ENCODE measurements at places on chromosomes 12 and 14.

DNA sequence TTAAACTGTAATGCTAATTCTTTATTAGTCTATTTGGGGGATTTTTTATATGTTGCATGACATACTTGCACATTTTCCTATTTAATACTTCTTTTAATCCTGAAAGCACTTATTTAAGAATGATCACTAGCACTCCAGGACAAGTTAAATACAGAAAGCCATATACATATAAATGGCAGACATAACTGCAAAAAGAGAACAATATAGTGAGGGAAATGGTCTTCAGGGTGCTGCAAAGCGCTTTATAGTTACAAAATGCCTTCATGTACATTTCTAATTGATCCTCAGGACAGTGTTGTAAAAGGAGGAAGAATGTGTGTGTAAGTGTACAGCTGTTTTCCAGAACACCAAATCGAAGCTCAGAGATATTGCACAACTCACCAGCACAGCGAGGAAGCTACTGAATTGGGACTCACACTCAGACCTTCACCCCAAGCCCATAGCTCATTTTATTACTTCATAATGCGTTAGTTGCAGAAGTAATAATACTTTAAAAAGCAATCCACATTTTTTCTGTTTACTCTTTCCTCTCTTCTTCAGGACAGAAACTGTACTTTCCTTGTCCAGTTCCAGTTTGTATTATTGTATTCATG, 428.2 kb downstream of the RAD51B start:
- DNase-seq, result no peak

DNA sequence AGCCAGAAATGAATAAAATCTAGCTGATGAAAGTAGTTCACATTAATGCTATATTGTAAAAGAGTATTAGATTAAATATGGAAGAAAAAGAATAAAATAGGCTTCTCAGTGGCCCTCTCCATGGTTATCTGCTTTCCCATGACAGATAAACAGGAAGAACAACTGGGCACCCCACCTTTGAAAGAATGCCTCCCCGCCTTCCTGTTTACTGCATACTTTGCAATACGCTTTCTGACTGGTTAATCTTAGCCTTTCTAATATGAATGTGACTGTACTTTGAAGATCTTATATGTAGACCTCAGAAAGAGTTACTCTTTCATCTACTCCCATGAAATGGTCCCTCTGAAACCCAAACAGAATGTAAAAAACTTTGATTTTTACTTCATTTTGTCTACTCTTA, 34.1 kb upstream of the DAAM1 start:
- DNase-seq, result no peak

- no peak for DNase-seq
Observed at GRCh38 chr14:103562179-103562428, 353 bp downstream of the BAG5 start.

- no peak for DNase-seq
Observed at GRCh38 chr14:95250936-95251335, 68.8 kb downstream of the CLMN start.

DNA sequence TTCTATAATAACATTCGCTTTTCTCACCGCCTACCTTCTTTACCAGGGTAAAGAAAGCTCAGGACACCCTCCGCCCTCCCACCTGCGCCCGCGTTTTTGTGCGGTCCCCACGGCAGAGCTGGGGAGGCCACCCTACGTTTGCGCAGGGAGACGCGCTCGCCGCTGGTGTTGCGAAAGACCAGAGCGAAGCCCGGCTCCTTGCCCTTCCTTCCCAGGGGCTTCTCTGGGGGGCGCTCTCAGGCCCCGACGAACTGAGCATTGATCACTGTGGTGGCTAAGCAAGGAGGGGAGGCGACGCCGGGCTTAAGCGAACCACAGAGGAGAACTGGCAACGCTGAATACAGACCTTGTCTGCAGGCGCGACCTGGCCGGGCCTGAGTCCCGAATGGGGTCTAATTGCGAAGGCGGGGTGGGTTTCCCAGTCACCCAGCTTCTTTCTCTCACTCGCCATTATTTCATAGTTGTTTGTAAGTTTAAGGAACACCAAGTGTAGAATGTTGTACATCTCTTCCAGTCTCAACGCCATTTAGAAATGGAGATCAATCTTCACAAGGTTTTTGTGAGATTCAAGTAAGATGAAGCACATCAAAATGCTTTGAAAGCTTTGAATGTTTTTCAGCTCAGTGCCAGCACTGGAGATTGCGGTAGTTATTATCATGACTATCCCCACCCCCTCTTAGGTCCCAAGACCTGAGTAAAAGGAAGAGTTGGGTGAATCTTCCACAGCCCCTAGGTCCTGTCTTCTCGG, 1.7 kb upstream of the NKX2-1 start:
- DNase-seq, result no peak

DNA sequence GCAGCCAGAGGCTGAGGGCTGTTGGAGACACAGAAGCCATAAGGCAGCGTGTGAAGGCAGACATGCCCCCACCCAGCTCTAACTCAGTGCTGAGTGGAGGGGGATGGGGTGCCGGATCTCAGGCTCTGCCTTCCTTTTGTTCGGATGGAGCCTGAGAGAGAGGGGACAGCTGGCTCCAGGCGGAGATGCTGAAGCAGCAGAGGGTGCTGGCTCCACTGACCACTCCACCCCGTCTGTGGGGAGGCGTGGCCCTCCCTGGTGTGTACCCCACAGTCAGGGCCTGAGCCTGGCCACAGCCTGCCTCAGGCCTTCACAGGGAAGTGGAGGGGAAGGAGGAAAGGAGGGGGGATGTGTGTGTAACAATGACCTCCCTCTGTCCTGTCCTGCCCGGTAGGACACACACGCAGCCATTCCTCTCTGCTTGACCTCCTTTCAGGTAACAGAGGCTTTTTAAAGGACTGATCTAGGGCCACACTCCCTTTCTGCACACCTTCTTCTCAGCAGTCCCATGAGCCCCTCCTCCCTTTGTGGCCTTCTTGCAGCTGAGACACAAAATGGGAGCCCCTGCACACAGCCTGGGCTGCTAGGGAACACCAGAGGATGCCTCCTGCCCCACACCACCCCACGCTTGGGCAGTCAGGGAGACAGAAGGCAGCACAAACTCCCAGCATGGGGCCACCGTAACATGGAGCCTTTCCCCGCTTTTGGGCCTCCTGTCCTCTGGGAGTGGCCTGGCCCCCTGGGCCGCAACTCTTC, 9.6 kb upstream of the ENDOU start:
- DNase-seq, result no peak

DNA sequence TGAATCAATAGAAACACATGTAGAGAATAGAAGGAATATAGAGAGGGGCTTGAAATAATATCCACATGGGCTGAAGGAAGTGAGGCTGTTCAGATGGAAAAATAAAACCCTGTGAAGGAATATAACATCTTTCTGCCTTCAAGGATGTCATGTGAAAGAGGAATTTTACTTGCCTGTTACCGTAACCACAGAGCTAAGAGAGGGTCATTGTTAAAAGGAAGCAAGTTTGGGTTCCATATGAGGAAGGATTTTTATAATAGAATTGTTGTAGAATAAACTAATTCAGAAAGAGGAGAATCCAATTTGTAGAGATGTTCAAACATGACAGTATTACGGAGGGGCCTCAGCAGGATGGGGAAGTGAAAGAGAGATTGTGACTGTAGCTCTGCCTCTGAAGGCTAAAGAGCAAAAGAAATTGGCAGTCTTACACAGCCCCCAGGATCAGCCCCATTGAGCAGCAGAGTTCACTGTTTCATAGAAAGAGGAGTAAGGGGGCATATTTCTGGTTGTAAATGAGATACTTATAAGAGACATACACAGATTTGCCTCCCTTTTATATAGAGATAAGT, 41.8 kb upstream of the PTPRR start:
- no peak for DNase-seq

DNA sequence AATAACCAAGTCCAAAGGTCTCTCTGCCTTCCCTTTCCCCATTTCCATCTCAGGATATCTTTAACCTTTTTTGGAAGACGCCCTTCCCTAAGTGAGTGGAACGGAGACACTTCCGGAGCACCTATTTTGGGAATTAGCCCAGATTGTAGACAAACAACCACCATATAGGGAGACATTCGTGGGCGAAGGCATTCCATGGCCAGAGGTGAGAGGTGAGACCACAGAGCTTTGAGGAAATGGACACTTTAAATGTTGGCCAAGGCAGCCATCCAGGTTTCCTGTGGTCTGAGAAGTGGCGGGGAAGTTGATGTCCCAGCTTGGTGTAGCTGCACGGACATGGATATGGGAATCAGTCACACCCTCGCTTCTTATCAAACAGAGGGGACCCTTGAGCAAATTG, 69.4 kb upstream of the BDKRB2 start:
- DNase-seq, result no peak
